Stimulated activated CD4-positive, alpha-beta T cell treated with anti-CD3 and anti-CD28 coated beads, Interleukin-4, amount 100 ng/mL, for 1 hour (primary cell): ENCODE measurements at places on chromosomes 4 and X.

DNA sequence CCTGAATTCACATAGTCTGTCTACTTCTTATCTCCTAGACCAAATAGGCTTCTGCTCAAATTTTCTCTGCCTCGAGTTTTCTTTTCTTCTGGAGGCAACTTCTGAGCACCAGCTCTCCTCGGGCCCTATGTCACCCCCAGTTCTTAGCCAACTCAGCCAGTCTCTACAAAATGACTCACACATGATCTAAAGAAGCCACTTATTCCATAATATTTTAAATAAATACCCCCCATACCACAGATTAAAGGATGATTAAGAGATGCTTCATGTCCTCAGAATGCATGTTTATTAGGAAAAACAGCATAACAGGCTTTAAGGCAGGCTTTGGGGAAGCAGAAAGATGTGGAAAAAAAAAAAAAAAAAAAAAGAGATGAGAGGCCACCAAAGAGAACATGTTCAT lies 36.6 kb upstream of the DDX53 start:
- DNase-seq, result no peak

DNA sequence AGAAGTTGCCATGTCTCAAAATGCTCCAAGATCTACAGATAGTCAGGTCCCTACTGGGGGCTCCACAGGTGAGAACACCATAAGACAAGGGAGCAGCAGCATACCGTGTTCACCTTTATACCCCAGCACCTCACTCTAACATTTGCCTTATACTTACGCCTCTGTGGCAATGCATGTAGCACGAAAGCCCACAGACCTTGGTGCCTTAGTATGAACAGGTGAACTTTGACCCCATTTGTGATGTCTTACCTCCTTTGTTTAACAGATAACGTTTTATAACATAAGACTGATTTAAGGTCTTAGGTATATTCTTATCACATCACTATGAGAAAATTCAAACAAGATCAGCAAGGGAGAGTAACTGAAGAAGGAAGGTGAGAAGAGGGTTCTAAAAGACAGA lies 128.8 kb downstream of the ARX start:
- DNase-seq, result no peak

DNA sequence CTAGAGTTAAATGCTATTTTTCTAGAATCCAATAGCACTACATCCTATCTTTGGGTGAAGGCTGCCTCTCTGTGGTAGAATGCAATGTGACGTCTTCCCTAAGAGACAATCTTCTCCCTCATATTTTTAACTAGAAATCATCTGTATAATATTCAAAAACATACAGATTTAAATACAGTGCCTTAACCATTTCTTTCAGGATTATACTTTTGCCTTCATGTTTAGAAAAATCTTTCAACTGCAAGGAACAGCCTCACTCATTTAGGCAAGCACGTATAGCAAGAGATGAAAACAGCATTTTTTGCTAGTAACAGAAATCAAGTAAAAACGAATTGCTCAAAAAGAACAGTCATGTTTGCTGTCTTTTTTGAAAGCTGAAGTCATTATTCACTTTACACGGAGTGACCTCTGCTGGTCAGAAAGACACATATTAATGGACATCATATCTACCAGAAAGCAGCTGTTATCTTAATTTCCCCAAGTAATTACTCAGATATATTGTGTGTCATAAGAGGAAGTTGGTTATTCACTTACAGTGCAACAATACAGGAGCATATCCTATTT lies 422.3 kb downstream of the STPG2 start:
- no peak for DNase-seq

DNA sequence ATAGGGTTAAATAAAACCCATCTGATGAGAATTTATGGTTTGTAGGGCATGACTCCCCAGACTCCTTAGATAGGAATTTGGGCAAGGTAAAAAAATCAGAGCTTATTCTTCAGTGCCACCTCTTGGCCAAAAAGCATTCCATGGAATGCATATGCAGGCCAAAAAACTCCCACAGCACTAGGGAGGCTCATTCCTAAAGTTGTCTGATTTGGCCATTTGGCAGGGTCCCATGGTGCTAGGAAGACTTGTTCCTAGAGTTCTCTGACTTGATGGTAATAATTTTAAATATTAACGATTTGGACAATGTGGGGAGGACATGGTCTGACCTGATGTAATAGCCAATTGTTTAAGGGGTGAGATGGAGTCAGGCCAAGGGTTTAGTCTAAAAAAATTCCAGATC lies 93.0 kb downstream of the SPIN4 start:
- DNase-seq, result no peak

DNA sequence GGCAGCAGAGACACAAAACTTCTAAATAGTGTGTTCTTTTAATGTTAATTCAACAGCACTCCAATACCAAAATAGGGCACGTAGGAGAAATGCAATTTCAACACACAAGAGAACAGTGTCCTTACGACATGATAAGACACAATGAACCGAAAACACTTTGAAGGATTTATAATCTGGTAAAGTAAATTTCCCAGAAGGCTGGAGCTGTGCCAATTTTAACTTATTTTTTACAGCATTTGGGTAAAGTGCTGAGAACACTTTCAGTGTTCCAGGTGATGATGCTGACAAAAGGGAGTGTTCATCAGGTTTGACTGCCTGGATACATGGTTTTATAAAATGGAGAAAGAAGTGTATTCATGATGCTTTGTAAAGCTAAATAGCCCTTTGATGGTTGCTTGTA lies 76.5 kb downstream of the MAPK10 start:
- DNase-seq, result no peak

- DNase-seq, result no peak
These were observed 6.4 kb downstream of the TCEAL8 start for GRCh38 chrX:103248553-103248952.
